ENCODE measurements at places on chromosomes 5 and 9.

DNA sequence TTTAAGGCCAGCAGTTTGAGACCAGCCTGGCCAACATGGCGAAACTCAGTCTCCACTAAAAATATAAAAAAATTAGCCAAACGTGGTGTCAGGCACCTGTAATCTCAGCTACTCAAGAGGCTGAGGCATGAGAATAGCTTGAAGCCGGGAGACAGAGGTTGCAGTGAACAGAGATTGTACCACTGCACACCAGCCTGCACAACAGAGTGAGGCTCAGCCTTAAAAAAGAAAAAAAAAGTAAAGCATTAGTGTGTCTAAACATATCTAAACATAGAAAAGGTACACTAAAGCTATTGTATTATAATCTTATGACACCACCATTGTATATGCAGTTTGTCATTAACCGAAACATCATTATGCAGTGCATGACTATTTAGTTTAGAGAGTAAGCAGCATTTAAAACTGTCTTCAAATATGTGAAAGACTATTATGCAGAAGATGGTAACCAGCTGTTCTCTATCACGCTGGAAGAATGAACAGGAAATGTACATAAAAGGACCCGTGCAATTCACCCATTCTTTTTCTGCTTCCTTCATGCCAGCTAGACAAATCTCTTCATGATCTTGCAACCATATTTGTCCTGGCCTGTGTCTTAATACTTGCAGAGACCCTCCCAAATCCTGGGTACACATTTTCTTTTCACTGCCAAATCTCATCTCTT is 58.6 kb downstream of the ITGA1 start:
- peaks cover 10% of the 10 kb centered on the region for H3K36me3 ChIP-seq
- no peaks in the 10 kb centered on the region for H3K27me3 ChIP-seq
- no peak for DNase-seq

DNA sequence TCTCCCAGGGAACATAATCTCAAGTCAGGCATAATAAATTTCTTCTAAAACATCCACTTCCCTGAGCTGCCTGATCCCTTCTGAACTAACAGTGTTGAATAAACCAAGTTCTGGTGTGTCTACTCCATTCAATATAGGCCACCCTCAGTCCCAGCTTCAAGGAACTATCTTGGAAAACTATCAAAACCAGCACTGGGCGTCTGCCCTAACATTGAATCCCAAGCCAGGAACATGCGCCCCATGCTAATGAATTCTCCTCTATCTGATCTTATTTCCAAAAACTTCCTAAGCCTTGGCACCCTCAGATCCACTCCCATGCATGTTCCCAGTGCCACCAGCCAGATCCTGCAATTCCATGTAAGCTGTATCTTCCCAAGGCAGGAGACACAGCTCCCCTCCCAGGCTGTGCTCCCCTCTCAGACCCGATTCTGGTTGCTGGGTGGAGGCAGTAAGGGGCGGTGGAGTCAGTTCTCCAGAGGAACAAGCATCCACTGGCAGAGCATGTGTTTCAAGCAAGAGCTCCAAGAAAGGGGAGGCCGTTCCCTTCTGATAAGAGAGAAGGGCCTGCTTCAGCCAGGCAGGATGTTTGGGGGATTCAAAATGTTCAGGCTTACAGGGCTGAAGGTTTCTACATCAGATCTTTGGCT is 13.1 kb upstream of the FOXI1 start:
- H3K4me3 ChIP-seq: no peak overlapping the region
- no peak for DNase-seq
- H3K4me1 ChIP-seq: no peaks in the 10 kb centered on the region
- peaks cover 4% of the 10 kb centered on the region for H3K36me3 ChIP-seq
- H3K27ac ChIP-seq: no peak overlapping the region

DNA sequence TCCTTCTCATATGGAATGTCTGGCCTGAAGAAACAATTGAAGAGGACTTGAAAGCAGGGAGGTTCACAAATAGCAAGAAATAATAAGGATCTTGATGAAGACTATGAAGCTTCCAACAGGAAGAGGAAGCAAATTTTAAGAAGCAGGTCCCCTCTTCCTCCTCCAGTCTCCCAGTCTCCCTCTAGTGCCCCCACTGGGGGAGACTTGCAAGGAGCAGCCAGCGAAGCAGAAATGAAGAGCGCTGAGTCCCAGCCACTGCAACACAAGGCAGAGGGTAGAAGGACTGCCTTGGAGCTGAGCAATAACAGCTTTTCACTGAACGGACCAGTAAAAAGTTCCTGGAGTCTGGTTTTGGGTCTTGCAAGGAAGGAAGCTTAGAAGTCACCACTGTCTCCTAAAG is 32.6 kb upstream of the ACO1 start:
- H3K27me3 ChIP-seq: peaks cover 2% of the 10 kb centered on the region
- no peak overlapping the region for H3K4me3 ChIP-seq
- H3K36me3 ChIP-seq: no peaks in the 10 kb centered on the region

GRCh38 chr5:161925960-161926359 is 78.0 kb downstream of the GABRA1 start:
- H3K4me3 ChIP-seq: no peak overlapping the region
- no peaks in the 10 kb centered on the region for H3K4me1 ChIP-seq
- no peak overlapping the region for H3K27ac ChIP-seq
- H3K36me3 ChIP-seq: no peaks in the 10 kb centered on the region
- DNase-seq: no peak

- H3K4me3 ChIP-seq: no peak overlapping the region
- DNase-seq: no peak
- H3K27ac ChIP-seq: no peak overlapping the region
- peaks cover 3% of the 10 kb centered on the region for H3K4me1 ChIP-seq
- no peaks in the 10 kb centered on the region for H3K27me3 ChIP-seq
Measured at GRCh38 chr9:75639971-75640610, 250.4 kb upstream of the PCSK5 start.

- no peaks in the 10 kb centered on the region for H3K4me1 ChIP-seq
- DNase-seq: no peak
- no peaks in the 10 kb centered on the region for H3K36me3 ChIP-seq
- no peak overlapping the region for H3K4me3 ChIP-seq
Measured at GRCh38 chr9:18385696-18386490, 88.1 kb upstream of the ADAMTSL1 start.

- peaks cover 17% of the 10 kb centered on the region for H3K4me1 ChIP-seq
- DNase-seq: no peak
- H3K27ac ChIP-seq: no peak overlapping the region
- no peaks in the 10 kb centered on the region for H3K36me3 ChIP-seq
- no peak overlapping the region for H3K4me3 ChIP-seq
Measured at GRCh38 chr5:6783787-6784186, 70.6 kb downstream of the TENT4A start.

GRCh38 chr9:25224996-25225395 is 453.2 kb downstream of the TUSC1 start:
- H3K4me1 ChIP-seq: no peaks in the 10 kb centered on the region
- H3K27ac ChIP-seq: no peak overlapping the region
- no peak overlapping the region for H3K4me3 ChIP-seq
- no peak for DNase-seq
- H3K27me3 ChIP-seq: no peaks in the 10 kb centered on the region
- H3K36me3 ChIP-seq: no peaks in the 10 kb centered on the region

DNA sequence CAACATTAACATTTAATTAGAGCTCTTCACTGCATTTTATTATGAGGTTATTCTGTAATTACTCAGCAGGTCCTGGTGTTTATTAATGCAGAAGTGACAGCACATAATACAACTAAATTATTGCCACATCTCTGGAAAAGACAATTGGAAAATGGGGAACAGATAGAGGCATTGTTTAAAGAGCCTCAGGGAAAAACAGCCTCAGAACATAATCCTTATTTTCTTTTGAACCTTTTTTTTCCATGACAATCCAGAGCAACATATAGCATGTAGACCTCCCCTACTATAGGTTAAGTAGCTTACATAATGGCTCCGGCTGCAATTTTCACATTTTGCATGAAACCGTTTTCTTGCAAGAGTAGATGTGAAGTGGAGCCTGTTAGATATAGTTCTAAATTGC is 87.2 kb downstream of the RMI1 start:
- no peaks in the 10 kb centered on the region for H3K36me3 ChIP-seq
- no peak overlapping the region for H3K4me3 ChIP-seq
- no peaks in the 10 kb centered on the region for H3K4me1 ChIP-seq
- DNase-seq: no peak
- H3K27me3 ChIP-seq: no peaks in the 10 kb centered on the region
- H3K27ac ChIP-seq: no peak overlapping the region

GRCh38 chr5:53249529-53250200 is 140.1 kb upstream of the MOCS2 start:
- H3K36me3 ChIP-seq: no peaks in the 10 kb centered on the region
- no peak for DNase-seq
- H3K27ac ChIP-seq: no peak overlapping the region
- H3K27me3 ChIP-seq: no peaks in the 10 kb centered on the region
- no peaks in the 10 kb centered on the region for H3K4me1 ChIP-seq
- no peak overlapping the region for H3K4me3 ChIP-seq

GRCh38 chr5:31504529-31504928 is 27.4 kb downstream of the DROSHA start:
- peaks cover 37% of the 10 kb centered on the region for H3K36me3 ChIP-seq
- no peak overlapping the region for H3K27ac ChIP-seq
- H3K4me1 ChIP-seq: peaks cover 2% of the 10 kb centered on the region
- DNase-seq: no peak

DNA sequence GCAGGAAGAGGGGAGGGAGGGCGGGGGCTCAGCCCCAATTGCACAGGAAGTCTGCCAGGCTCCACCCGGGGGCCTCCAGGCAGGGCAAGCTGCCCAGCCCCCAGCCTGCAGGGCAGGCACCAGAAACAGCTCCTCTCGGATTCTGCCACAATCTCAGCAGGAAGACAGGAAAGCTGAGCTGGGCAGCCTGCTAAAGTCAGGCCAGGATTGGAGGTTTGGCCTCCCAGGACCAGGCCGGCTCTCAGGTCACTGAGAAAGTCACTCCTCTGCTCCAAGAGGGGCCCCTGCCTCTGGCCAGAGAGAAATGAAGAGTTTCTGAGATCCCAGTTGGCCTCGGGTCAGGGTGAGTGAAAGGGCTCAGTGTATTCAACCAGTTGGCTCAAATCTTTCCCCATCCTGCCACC is 54.6 kb upstream of the STXBP1 start:
- no peak overlapping the region for H3K4me3 ChIP-seq
- DNase-seq: no peak
- H3K4me1 ChIP-seq: peaks cover 54% of the 10 kb centered on the region
- H3K27me3 ChIP-seq: no peaks in the 10 kb centered on the region
- H3K36me3 ChIP-seq: no peaks in the 10 kb centered on the region

DNA sequence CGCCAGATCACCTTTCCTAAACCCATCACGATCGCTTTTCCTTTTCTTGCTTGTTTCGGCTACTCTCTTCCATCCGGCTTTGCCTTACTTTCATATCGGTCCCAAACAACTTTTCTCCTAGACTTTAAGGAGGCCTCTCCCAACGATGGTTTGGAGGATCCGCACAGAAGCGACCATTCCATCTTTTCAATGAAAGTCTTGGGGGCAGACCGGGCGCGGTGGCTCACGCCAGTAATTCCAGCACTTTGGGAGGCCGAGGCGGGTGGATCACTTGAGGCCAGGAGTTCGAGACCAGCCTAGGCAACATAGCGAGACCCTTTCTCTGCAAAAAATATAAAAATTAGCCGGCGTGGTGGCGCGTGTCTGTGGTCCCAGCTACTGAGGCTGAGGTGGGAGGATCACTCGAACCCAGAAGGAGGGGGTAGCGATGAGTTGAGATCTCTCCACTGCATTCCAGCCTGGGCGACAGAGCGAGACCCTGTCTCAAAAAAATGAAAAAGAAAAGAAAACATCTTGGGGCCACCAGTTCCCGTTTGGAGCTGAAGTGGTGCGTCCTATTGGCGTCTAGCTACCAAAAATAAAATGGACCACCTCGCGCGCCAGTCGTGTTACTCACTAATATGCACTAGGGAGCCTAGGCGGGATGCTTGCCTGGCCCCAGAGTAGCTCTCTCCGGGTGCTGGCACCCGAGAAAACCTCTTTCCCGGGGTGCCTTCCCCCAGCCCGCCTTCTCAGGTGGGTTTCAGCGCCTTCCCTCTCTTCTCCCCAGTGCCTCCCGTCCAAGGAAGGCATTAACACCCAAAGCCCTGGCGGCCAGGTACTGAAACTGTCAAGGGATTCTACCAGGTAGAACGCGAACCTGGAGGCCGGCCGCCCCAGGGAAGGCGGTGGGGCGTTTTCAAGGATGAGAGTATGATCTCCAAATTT is 800 bp upstream of the AP3B1 start:
- H3K4me3 ChIP-seq: peak overlapping the region; percentile 95
- H3K4me1 ChIP-seq: peaks cover 32% of the 10 kb centered on the region
- peak overlapping the region; percentile 97 for H3K27ac ChIP-seq
- H3K27me3 ChIP-seq: no peaks in the 10 kb centered on the region
- peaks cover 11% of the 10 kb centered on the region for H3K36me3 ChIP-seq

GRCh38 chr5:151315998-151316597 is 12.5 kb upstream of the SLC36A3 start:
- H3K36me3 ChIP-seq: peaks cover 4% of the 10 kb centered on the region
- H3K4me3 ChIP-seq: no peak overlapping the region
- H3K27me3 ChIP-seq: peaks cover 16% of the 10 kb centered on the region
- peak; percentile 67 for DNase-seq

DNA sequence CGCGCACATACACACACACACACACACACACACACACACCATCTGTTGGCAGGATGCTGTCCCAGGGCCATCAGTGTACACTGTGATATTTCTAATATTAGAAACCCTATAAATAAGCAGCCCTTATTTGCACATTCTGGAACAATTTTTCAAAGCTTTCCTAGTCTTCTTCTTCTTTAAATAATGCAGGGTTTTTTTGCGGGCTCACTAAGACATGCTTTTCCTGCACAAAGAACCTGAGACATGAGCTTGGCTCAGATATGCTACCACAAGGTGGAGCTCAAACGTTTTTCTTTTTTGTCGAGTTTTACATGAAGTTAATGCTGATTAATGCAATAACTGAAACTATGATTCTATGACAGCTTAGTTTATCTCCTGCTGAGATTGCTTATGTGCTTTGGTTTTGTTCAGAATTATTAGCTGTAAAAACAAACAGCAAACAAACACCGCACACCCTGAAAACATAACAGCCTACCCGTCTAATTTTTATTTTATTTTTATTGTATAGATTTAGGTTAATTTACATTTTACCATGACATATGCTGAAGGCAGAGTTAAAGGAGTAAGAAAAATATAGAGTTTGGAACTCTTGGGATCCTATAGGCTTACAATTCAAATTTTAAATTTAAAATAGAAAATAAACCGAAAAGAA is 95.8 kb downstream of the ALDH1A1 start:
- no peaks in the 10 kb centered on the region for H3K4me1 ChIP-seq
- H3K27me3 ChIP-seq: peaks cover 6% of the 10 kb centered on the region
- H3K4me3 ChIP-seq: no peak overlapping the region
- no peaks in the 10 kb centered on the region for H3K36me3 ChIP-seq
- no peak for DNase-seq
- H3K27ac ChIP-seq: no peak overlapping the region

GRCh38 chr5:139814704-139815280 is 19.2 kb downstream of the PSD2 start:
- DNase-seq: peak; percentile 10
- no peaks in the 10 kb centered on the region for H3K4me1 ChIP-seq
- no peak overlapping the region for H3K27ac ChIP-seq

- H3K4me1 ChIP-seq: peaks cover 3% of the 10 kb centered on the region
- H3K4me3 ChIP-seq: no peak overlapping the region
- DNase-seq: no peak
- H3K27ac ChIP-seq: no peak overlapping the region
- no peaks in the 10 kb centered on the region for H3K27me3 ChIP-seq
Measured at GRCh38 chr5:137734962-137735554, 831 bp downstream of the KLHL3 start.
